ENCODE measurements at places on chromosomes 7 and 10.

GRCh38 chr7:117929237-117929636 is 56.0 kb upstream of the CTTNBP2 start:
- DNase-seq = no peak

DNA sequence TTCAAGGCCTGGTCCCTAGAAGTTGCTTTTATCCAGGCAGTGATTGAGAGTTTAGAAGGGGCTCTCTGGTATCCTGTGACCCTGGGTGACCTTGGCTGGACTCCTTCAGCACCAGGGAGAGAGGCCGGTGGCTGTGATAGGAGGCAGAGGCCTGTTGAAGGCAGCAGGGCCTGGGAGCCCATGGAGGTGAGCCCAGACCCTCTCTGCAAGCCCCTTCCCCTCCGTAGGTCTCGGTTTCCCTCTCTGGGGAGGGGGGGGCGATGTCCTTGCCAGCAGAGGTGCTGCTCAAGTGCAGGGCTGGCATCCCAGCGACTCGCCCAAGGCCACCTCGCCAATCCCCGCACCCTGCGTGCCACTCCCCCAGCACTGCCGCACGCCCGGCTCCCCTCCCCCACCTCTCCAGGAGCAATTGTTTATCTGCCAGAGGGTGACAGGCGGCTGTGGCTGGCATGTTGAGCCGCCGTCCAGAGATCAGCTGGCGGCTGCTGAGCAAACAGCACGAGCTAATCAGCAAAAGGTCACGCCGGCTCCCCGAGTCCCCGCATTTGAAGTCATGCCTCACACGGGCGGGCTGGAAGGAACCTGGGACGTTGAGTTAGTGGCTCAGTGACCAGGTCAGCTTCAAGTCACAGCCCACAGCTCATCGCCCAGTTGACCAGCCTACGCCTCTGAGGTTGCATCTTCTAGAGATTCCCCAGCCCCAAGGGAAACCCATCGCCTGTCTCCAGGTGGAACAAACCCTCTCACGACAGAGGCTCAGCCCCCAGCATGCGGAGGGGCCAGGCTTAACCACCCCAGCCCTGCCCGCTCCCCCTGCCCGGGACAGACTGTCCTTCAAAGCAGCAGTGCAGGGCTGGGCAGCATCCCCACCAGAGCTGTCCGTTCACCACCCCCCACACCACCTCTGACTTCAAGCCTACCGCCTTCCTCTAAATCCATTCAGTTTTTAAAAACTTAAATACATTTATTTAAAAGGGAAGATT is 43.7 kb downstream of the ELFN1 start:
- DNase-seq = no peak

DNA sequence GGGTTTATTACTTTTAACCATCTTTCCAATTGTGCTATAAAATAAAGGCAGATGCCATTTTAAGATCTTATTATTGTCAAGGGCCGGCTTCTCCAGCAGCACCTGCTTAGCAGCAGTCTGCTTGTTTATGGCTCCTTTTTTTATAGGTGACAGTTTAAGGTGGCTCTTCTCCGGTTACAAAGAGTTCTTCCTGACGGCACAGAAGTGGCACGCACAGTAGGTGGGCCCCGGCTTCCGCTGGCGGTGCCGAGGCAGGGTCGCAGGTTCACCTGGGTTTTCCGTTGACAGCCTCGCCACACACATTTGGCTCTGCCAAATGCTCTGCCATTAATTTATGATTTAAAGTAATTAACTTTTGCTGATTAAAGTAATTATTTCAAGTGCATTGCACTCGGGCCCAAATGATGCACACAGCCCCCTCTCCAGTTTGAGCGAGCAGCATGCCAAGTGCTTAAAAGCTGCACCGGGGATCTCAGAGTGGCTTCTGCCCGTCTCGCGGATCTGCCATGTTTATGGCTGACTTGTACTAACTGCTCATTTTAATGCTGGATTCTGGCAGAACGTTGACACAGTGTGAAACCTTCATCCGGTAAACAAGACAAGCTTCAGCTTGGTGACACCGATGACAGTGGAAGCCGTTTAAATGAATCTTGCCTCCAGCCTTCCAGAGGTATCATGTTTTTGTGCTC is 355.1 kb upstream of the MKI67 start:
- DNase-seq = no peak

DNA sequence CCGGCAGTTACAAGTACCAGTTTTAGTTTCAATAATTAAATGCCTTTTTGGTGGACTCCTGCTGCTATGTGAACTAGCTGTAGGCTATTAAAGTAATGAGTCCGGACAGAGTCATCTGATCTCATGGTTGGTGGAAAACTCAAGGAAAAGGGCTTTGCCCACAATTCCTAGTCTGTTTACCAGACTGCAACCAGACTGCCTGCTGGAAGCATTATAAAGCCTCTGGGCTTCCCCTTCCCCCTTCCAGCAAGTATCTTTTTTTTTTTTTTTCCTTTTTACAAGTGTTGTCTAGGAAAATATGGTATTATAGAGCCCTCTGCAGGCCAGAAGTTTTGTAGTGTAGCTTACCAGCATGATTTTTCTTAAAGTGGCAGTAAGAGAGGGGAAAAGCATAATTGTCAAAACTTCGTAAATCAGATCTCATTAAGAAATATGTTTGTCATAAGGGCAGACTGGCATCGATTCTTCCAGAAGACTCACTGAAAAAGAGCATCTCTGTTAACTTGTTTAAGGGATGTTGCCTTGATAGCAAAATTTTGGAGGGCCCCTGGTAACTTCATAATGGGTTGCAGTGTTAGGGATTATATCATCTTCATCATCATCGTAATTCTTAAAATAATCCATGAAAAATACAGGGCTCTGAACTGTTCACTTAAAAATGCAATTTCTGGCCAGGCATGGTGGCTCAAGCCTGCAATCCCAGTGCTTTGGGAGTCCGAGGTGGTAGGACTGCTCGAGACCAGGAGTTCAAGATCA is 181.3 kb downstream of the TAX1BP1 start:
- no peak for DNase-seq

DNA sequence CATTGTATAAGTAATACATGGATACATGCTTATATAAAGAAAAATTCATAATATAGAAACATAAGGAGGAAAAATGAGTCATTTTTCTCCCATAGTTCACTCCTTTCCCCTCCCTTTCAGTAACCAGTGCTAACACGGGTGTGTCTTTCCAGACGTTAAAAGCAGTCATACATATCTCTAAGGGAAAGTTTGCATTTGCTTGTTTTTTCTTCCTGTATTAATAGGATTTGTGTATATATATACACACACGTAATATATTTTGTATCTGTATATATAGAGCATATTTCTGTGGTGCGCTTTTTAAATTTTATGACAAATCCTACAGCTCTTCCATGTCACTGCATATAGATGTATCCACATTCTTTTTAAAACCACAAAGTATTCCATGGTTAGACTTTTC is 78.8 kb downstream of the RALA start:
- DNase-seq = no peak

DNA sequence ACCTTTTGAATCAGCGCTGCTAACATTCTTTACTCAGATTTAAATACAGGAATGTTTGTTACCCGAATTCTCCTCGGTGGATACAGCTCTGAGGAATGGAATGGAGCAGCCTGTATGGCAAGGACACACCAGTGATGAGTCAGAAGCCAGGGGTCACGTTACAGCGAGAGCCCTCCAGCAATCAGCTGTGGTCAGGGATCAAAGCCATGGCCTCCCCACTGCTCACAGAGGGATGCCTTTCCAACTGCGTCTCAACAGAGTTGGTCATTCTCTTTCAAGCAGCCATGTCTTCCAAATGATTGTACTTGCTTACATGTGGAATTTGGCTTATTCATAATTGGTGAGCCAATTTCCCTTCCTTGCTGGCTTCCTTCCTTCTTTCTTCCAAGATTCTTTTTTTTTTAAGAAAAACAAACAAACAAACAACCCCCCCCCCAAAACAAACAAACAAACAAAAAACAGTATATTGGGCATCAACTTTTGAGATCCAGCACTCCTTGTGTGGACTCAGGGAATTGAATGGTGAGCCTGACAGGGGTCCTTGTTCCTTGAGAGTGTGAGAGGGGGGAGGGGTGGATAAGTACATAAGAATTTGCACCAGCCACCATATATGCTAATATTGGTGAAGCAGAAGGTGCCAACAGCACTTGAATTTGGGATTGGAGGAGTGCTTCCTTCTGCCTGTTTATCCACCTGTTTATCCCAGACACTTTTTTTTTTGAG is 100.2 kb downstream of the ATXN7L1 start:
- no peak for DNase-seq

GRCh38 chr10:42111076-42111475 is 527.3 kb downstream of the ZNF33B start:
- no peak for DNase-seq
